ENCODE measurements at places on chromosomes 6 and 20. TPM values are rescaled to one million over a fixed set of nuclear protein-coding genes. Genes with fewer than 3 reads are reported as not detected.

DNA sequence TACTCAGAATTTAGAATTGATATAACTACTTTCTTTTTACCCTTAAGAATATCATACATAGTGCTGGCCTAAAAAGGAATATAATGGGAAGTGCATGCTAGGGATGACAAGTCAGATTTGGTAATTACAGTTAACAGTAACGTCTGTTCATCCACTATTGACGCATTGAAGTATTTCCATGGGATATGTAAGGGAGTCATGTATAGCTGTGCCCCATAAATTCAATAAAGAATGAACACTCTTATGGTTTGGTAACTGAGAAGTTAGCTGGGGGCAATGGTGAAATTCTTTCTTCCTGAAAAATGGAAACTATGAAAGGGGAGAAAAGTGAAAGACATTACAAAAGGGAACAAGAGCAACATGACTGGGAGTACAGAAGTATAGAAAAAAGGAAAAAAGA, 2.6 kb upstream of the COL19A1 start:
- DNase-seq, result no peak
- peaks cover 5% of the 10 kb centered on the region for H3K4me1 ChIP-seq
- H3K4me3 ChIP-seq, result no peak overlapping the region
- H3K27me3 ChIP-seq, result peaks cover 27% of the 10 kb centered on the region
- H3K27ac ChIP-seq, result no peak overlapping the region

GRCh38 chr20:50727792-50728485, 3.4 kb upstream of the PARD6B start:
- peaks cover 16% of the 10 kb centered on the region for H3K4me1 ChIP-seq
- no peak overlapping the region for H3K4me3 ChIP-seq
- no peak for DNase-seq
- H3K27ac ChIP-seq, result no peak overlapping the region
- no peaks in the 10 kb centered on the region for H3K36me3 ChIP-seq

DNA sequence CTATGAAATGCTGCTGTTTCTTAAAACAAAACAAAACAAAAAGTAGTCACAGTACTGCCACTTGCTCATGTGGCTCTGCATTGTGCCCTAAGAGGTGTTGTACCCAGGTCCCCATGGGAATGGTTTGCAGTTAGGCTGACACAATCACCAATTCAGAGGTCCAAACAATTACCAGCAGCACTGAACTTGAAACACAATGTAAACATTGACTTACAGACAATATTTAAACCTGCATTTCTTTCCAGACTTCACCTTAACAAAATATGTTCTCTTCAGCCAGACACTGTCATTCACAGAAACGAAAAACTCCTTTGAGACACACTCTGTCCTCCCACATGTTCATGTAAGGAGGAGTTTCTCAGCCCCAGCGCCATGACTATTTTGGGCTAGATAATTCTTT, 206.8 kb upstream of the ARG1 start:
- no peaks in the 10 kb centered on the region for H3K4me1 ChIP-seq
- no peaks in the 10 kb centered on the region for H3K36me3 ChIP-seq
- H3K4me3 ChIP-seq, result no peak overlapping the region
- DNase-seq, result no peak

The RAET1E gene
- not detected for total RNA-seq

- no peak overlapping the region for H3K4me3 ChIP-seq
- peaks cover 42% of the 10 kb centered on the region for H3K27me3 ChIP-seq
- DNase-seq, result no peak
- H3K36me3 ChIP-seq, result no peaks in the 10 kb centered on the region
- peaks cover 6% of the 10 kb centered on the region for H3K4me1 ChIP-seq
- no peak overlapping the region for H3K27ac ChIP-seq
Observed at GRCh38 chr6:37620519-37620918, 77.2 kb downstream of the MDGA1 start.

The FNDC1 gene
- total RNA-seq, result not detected

GRCh38 chr20:41453010-41453950, 86.7 kb upstream of the EMILIN3 start:
- no peak overlapping the region for H3K27ac ChIP-seq
- no peak overlapping the region for H3K4me3 ChIP-seq
- no peaks in the 10 kb centered on the region for H3K27me3 ChIP-seq
- no peak for DNase-seq

DNA sequence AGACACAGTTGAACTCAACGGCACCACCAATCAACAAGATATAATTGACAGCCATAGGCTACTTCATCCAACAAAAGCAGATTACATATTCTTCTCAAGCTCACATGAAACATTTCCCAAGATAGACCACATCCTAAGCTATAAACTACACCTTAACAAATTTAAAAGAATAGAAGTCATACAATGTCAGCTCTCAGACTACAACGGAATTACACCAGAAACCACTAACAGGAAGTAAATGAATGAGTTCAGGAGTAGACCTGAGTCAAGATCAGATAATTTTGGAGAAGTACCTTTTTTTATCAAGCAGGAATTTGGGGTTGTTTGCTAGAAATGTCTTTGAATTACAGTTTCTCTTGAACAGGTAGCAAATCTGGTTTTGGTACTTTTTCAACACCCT, 237.8 kb downstream of the TBX18 start:
- no peaks in the 10 kb centered on the region for H3K27me3 ChIP-seq
- H3K4me1 ChIP-seq, result no peaks in the 10 kb centered on the region
- H3K4me3 ChIP-seq, result no peak overlapping the region
- no peak overlapping the region for H3K27ac ChIP-seq
- no peak for DNase-seq

GRCh38 chr20:19935842-19936241, 81.3 kb upstream of the NAA20 start:
- H3K4me1 ChIP-seq, result peaks cover 10% of the 10 kb centered on the region
- DNase-seq, result no peak
- no peaks in the 10 kb centered on the region for H3K27me3 ChIP-seq
- no peak overlapping the region for H3K27ac ChIP-seq
- H3K36me3 ChIP-seq, result peaks cover 33% of the 10 kb centered on the region

DNA sequence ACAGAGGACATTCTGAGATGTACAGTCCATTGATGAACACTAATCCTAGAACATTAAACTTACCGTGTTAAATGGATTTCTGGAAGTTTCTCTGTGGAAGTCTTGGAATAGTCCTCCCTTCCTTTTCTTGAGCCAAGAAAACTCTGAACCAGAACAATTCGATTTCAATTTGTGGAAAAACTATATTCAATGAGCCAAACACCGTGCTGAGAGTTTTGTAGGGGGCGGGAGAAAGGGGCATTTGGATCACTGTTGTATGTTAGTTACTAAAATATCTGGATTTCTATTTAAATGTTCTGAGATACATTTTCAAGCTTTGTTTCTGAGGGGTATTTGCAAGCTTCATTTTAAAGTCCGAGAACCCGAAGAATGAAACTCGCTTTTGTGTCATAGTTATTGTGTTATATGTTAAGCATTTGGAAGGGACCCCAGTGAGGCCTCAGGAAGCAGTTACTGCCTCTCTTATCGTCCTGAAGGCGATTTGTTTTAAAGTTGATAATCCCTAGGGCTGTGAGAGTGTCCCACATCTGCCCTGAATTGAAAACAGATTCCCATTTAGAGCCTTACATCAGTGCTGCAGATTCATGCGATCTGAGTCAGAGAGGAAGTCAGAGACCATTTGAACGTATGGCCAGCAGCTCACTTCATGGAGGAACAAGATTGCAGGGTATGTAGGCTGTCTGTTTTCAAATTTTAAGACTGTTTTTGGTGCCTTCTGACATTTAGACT, 70.8 kb upstream of the SASH1 start:
- peak; percentile 99 for DNase-seq
- H3K36me3 ChIP-seq, result no peaks in the 10 kb centered on the region
- H3K4me1 ChIP-seq, result peaks cover 17% of the 10 kb centered on the region
- H3K4me3 ChIP-seq, result peak overlapping the region; percentile 4
- H3K27me3 ChIP-seq, result no peaks in the 10 kb centered on the region
- peak overlapping the region; percentile 52 for H3K27ac ChIP-seq

The OR2H2 gene
- not detected for total RNA-seq

The OLIG3 gene
- not detected for total RNA-seq

The STX11 gene
- 0.54 TPM for total RNA-seq

- no peak for DNase-seq
- H3K4me3 ChIP-seq, result no peak overlapping the region
- H3K27me3 ChIP-seq, result no peaks in the 10 kb centered on the region
- no peaks in the 10 kb centered on the region for H3K36me3 ChIP-seq
- H3K4me1 ChIP-seq, result no peaks in the 10 kb centered on the region
Observed at GRCh38 chr6:163128324-163128723, 286.2 kb upstream of the QKI start.

DNA sequence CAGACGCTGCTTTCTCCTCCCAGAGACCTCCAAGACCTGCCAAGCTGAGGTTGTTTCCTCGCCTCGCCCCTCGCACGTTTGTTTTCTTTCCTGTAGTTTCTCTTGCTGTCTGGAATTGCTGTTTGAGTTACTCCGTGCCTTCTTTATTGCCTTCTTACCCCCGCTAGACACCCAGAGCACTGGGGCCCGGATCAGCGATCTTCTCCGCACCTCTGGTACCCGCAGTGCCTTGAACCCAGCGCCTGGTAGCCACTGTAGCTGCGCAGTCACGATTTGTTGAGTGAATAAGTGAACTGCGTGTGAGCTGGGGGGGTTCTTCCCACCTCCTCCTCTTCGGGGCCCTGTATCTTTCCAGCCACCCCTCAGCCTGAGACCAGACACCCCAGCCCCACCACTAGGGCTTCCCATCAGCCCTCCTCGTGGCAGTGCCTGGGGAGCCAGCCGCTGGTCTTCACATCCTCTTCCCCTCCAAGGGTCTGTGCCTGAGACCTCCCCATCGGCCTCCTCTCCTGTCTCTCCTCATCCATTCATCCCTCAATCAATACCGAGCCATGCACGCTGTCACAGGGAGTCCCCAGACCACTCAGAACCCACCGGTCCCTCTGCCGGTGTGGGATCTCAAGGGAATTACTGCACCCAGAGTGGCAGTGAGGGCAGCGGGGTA, 849 bp upstream of the BMP7 start:
- peaks cover 52% of the 10 kb centered on the region for H3K27me3 ChIP-seq
- no peak for DNase-seq
- H3K27ac ChIP-seq, result no peak overlapping the region
- H3K36me3 ChIP-seq, result no peaks in the 10 kb centered on the region

- H3K27ac ChIP-seq, result no peak overlapping the region
- DNase-seq, result no peak
- H3K4me3 ChIP-seq, result no peak overlapping the region
- no peaks in the 10 kb centered on the region for H3K4me1 ChIP-seq
Observed at GRCh38 chr20:14207591-14207990, 129.8 kb downstream of the FLRT3 start.

DNA sequence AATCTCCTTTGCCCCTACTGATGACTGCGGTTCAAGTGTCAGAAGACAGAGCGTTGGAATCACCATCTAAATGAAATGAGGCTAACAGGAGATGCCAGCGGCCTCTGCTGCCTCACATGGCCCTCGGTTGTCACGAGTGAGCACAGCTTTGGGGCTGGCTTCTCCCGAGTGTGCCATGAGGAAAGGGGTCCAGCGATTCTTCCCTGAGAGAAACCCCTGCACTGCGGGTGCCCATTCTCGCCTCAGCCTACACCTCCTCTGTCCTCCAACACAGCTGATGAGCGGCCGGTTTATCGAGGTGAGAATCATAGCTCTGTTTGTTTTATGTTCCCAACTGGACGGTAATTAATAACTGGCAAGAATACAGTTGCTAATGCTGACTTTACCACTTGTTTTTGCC, 144.7 kb upstream of the RPS6KA2 start:
- peaks cover 12% of the 10 kb centered on the region for H3K27me3 ChIP-seq
- no peak overlapping the region for H3K27ac ChIP-seq
- H3K4me1 ChIP-seq, result no peaks in the 10 kb centered on the region
- H3K4me3 ChIP-seq, result no peak overlapping the region

- H3K4me1 ChIP-seq, result no peaks in the 10 kb centered on the region
- H3K4me3 ChIP-seq, result no peak overlapping the region
- H3K27me3 ChIP-seq, result peaks cover 1% of the 10 kb centered on the region
- no peaks in the 10 kb centered on the region for H3K36me3 ChIP-seq
Observed at GRCh38 chr20:945841-946240, 29.7 kb upstream of the ANGPT4 start.

The SMLR1 gene
- total RNA-seq, result not detected

DNA sequence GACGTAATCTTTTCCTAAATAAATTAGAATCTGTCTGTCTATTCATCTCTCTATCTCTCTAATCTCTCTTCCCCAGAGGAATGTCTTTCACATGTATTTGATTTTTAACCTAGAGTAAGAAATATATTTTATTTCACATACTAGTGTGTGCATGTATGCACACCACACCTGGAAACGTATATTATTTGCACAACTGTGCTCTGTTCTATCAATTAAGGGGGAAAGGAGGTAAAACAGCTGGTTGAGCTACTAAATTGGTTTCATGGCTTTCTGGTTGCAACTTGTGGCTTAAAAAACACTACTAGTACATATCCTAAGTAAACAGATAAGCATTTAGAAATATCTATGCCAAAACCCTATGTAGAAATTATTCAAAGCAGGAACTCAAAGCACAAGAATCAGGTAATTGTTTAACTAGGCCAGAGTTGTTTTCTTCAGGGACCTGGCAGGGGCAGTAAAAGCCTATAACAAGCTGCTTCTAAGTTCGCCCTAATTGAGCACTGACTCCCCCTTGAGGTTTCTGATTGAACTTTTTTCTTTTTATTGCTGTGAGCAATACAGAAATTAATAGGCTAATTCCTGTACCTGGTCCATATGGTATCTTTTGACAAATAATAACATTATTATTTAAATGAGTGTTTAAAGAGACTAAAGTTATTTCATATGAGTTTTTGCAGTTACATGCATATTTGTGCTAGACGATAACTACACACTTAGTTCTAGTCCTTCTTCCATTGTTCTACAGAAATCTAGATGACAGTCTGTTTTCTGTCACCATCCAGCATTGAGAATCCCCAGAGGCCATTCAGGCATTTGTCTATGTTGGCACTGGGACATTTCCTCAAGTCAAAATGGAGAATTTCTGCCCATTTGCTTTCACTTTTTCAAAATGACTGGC, 88.6 kb downstream of the MCHR2 start:
- H3K27ac ChIP-seq, result no peak overlapping the region
- H3K4me3 ChIP-seq, result no peak overlapping the region
- no peaks in the 10 kb centered on the region for H3K36me3 ChIP-seq
- peak; percentile 56 for DNase-seq

The SOX12 gene
- 1.1 TPM for total RNA-seq

GRCh38 chr20:4633379-4633778, 88.3 kb upstream of the PRND start:
- no peak for DNase-seq
- no peaks in the 10 kb centered on the region for H3K27me3 ChIP-seq
- H3K36me3 ChIP-seq, result no peaks in the 10 kb centered on the region
- peaks cover 8% of the 10 kb centered on the region for H3K4me1 ChIP-seq

GRCh38 chr6:133637874-133638273, 251.0 kb upstream of the TCF21 start:
- no peak for DNase-seq
- no peak overlapping the region for H3K4me3 ChIP-seq
- no peaks in the 10 kb centered on the region for H3K27me3 ChIP-seq
- peaks cover 23% of the 10 kb centered on the region for H3K4me1 ChIP-seq
- peak overlapping the region; percentile 93 for H3K27ac ChIP-seq

DNA sequence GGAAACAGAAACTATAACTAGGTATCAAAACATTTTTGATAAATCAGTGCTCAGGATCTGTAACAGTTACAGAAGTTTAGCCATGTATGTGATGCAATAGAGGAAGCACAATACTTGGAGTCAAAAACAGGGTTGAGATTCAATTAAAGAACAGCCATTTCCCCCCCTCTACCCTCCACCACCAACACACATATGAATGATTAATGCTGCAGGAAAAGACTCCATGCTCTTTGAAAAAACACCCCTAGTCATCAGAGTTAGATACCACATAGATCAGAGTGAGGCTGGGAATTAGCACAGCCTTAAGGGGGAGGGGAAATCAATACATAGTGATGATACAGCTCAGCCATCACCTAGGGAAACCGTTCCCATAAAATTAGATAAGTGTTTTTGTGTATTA, 108.9 kb upstream of the EMILIN3 start:
- no peak overlapping the region for H3K4me3 ChIP-seq
- DNase-seq, result no peak
- H3K27me3 ChIP-seq, result no peaks in the 10 kb centered on the region
- peaks cover 14% of the 10 kb centered on the region for H3K4me1 ChIP-seq
- H3K36me3 ChIP-seq, result peaks cover 10% of the 10 kb centered on the region

The SNAI1 gene
- total RNA-seq, result 0.54 TPM

Measured in IMR-90 (cell line).